ENCODE measurements at places on chromosomes 16 and 17.
A peak's percentile ranks its signal among the peaks of the same experiment; 100 is the strongest.

DNA sequence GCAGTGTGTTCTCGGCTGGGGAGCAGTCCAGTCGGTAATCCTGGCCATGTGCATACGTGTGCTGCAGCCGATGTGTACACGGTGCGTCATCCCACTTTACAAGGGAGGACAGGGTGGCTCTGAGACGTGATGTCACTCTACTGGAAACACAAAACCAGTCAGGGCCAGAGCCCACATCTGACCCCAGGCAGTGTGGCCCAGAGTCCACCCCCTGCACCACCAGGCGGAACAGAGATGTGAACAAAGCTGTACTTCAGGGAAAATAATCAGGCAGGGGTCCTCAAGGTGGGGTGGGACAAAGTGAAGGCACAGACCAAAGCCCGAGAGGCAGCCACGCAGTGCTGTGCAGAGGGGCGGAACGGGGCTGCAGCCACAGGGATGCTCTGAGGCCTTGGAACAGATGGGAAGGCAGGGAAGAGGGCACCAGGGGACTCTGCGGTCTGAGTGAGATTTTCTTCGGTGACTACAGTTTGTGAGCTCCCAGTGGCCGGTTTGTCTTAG is 181.5 kb downstream of the ZNF423 start:
- DNase-seq: no peak

- DNase-seq: no peak
Measured at GRCh38 chr17:5793899-5794298, 209.6 kb upstream of the NLRP1 start.

DNA sequence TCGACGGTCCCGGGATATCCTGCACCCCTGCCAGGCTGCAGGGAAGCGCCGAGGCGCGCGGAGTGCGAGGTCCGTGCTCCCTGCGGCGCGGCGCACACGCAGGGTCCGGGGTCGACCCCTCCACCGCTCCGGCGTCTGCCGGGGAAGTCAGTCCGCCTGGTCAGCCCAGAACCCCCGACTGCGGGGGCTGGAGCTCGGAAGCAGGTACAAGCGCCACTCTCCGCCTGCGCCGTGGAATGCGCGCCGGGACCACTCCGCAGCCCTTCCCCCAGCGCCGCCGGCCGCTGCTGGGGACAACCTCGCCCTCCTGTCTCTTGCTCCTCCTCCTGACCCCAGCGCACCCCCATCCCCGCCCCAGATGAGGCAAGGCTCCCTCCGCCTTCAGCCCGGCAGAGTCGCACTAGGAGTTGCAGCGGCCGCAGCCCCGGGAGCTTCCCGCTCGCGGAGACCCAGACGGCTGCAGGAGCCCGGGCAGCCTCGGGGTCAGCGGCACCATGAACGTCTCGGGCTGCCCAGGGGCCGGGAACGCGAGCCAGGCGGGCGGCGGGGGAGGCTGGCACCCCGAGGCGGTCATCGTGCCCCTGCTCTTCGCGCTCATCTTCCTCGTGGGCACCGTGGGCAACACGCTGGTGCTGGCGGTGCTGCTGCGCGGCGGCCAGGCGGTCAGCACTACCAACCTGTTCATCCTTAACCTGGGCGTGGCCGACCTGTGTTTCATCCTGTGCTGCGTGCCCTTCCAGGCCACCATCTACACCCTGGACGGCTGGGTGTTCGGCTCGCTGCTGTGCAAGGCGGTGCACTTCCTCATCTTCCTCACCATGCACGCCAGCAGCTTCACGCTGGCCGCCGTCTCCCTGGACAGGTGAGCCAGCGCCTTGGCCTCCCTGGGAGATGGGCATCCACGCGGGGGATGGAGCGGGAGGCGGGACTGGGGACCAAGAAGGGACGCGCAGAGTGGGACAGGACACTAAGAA is at the start of gene GALR2:
GALR2 (plus strand) TSS at position 392 of the 974 bp plus-strand sequence; CDS start at position 495, 103 bp downstream.
- no peak for DNase-seq

DNA sequence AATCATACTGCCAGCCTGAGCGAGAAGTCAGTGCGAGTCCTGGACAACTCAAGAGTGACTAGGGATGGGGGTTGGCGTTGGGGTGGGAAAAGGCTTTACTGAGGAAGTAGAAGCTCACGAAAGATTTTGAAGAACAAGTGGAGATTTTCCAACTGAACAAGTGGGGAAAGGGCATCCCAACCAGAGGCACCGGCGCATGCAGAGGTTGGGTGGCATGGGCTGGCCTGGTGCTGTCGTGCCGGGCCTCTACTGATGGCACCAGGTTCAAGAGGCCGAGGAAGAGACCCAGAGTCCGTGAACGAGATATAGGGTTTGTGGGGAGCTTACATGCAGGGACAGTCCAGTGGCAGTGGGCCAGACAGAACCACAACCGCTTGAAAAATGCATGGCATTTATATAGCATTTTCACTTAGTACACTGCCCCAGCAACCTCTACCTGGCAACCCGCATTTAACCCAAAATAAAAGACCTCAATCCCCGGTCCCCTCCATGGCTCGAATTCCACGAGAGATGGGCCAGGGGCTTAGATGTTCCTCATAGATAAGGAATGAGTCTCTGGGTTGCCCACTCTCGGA is 7.7 kb upstream of the ITGA3 start:
- no peak for DNase-seq

DNA sequence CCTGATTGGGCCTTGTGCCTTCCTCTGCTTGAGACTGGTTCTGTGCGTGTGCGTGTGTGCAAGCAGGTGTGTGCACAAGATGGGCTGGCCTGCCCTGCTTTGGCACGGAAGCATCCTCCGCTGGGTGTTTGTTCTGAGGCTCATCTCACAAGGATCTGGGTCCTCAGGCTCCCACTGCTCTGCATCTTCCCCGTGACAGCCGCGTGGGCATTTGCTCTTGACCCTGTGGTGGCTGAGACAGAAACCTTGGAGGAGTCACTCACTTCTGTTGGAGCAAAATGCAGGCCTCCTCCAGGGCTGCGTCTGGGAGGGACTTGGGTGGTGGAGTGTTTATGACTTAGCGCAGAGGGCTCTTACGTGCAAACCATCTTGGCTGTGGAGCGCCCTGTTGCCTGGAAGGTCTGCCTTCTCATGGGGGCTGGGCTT is 119.2 kb downstream of the RPTOR start:
- DNase-seq: peak; percentile 44

DNA sequence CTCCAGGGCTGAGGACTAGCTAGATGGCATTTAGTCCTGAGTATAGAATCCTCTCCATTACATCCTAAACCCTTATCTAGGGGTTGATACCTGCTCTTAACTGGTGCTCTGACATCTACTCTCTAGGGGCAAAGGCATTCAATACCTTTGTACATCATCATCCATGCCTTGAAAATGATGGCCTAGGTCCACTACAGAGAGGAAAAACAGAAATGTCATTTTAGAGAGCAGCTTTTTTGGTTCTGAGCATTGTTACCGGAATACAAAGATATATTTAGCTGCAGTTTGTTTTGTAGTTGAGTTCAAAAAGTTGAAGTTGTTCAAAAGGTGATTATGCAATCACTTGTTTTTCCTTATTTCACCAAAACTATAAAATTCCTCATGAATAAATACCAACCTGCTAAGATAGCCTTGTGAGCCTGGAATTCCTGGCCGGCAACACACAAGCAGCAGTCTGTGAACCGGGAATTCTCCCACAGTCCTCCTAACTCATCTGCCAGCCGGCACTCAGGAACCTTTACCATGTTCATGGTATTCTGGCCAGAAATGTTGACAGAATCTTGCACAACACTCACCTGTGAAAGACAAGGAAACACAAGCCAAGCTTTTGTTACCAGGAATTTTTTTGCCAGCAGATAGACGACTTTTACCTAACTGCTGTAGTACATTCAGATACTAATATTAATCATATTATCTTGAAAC is 35.4 kb downstream of the NXPH3 start:
- DNase-seq: no peak

- no peak for DNase-seq
Measured at GRCh38 chr16:54359081-54359480, 72.5 kb upstream of the IRX3 start.

Data from activated effector memory CD4-positive, alpha-beta T cell treated with Interleukin-2 at 50 U/mL for 16 hours (primary cell).